ENCODE measurements at places on chromosomes 11 and 22.

GRCh38 chr11:79440571-79441460, at the start of gene TENM4:
Gene TENM4 (minus strand): TSS chr11:79441030. CDS start chr11:79069944, 371,086 bp downstream.
- no peak for DNase-seq

- no peak for DNase-seq
Observed at GRCh38 chr11:124301548-124301947, 12.2 kb downstream of the OR8D1 start.

GRCh38 chr11:108985945-108986279, 321.0 kb downstream of the DDX10 start:
- no peak for DNase-seq

DNA sequence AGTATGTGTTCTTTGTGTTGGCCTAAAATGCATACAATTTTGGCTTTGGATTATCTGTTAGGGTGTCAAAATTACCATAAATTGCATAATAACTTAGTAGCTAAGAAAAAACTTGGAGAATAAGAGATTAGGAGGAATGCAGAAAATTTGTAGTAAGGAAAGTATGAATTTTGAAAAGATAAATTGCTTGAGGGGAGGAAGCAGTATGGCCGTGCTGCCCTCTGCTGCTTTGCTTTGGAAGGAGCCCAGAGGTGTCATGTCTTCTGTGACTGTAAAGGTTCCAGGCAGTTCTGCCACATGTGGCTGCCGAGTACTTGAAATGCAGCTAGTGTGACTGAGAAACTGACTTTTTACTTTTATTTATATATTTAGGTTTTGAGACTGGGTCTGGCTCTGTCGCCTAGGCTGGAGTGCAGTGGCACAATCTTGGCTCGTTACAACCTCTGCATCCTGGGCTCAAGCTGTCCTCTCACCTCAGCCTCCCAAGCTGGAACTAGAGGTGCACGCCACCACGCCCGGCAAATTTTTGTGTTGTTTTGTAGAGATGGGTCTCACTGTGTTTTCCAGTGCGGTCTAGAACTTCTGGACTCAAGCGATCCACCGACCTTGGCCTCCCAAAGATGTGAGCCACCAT, 1.8 kb downstream of the ADSL start:
- DNase-seq: peak; percentile 70

- DNase-seq: no peak
Observed at GRCh38 chr11:15307619-15308024, 192.9 kb downstream of the INSC start.

DNA sequence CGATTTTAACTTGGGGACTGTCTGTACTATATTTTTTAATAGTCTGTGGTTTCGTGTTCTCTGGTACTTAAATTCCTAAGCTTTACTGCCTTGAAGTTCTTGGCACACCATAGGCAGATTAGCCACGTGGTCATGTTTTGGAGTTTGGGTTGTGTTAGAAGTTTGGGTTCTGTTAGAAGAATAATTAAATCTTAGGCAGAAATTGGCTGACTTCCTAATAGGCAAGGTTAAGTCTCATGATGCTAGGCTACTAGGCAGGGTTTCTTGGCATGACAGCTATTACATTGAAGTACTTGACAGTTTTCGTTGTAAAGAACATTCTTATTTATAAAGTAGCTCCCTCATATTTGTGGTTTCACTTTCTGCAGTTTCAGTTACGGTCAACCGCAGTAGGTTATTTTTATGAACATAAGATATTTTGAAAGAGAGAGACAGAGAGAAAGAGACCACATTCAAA, 30.0 kb upstream of the MMP7 start:
- DNase-seq: peak; percentile 44

DNA sequence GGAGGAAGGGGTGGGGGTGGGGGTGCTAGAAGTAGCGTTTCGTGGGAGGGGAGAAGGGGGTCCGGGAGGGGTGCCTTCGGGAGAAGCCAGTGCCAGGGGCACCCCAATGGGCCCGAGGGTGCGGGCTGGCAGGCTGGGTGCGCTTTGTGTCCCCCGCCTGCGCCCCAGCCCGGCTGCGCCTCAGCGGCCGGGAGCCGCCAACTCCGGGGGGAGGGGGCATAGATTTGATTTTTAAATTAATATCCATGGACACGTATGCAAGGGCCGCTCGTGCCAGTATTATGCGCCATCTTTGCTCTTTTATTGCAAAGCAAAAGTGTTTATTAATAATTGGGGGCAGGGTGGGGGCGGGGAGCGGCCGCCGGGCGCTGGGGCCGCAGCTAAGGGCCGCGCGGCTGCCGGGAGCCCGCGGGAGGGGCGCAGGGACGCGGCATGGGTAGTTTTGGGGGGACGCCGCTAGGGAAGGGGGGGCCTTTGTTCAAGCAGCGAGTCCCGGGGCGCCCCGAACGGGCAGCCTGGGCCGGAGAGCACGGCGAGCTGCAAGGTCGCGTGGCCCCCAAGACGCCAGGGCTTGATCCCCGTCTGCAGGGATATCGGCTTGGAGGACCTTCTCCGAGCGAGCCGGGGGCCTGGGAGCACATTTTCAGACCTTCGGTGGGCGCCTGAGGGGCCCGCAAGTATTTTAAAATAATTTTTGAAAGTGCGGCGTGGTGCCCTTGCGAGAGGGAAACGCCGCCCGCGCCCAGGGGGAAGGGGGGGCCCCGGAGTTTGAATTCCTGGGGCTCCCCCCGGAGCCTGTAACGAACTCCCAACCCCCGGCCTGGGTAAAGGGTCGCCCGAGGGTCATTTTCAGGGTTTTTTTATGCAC, 959 bp downstream of the CCND1 start:
- no peak for DNase-seq

GRCh38 chr22:41998361-41999261, at the start of gene WBP2NL:
Gene WBP2NL (plus strand): TSS chr22:41998788. CDS start chr22:41998819, 31 bp downstream.
- peak; percentile 88 for DNase-seq

GRCh38 chr11:12941671-12942070, 67.4 kb upstream of the RASSF10 start:
- DNase-seq: no peak

GRCh38 chr11:16096336-16096735, 260.0 kb downstream of the SOX6 start:
- no peak for DNase-seq

Measured in CD8-positive, alpha-beta T cell (primary cell).